ENCODE measurements at places on chromosomes 12 and 14.

GRCh38 chr14:71388862-71389261 lies 481.6 kb downstream of the PCNX1 start:
- DNase-seq: no peak

- peak; percentile 51 for DNase-seq
These were observed 1133.3 kb downstream of the BCL11B start for GRCh38 chr14:98138666-98139065.

DNA sequence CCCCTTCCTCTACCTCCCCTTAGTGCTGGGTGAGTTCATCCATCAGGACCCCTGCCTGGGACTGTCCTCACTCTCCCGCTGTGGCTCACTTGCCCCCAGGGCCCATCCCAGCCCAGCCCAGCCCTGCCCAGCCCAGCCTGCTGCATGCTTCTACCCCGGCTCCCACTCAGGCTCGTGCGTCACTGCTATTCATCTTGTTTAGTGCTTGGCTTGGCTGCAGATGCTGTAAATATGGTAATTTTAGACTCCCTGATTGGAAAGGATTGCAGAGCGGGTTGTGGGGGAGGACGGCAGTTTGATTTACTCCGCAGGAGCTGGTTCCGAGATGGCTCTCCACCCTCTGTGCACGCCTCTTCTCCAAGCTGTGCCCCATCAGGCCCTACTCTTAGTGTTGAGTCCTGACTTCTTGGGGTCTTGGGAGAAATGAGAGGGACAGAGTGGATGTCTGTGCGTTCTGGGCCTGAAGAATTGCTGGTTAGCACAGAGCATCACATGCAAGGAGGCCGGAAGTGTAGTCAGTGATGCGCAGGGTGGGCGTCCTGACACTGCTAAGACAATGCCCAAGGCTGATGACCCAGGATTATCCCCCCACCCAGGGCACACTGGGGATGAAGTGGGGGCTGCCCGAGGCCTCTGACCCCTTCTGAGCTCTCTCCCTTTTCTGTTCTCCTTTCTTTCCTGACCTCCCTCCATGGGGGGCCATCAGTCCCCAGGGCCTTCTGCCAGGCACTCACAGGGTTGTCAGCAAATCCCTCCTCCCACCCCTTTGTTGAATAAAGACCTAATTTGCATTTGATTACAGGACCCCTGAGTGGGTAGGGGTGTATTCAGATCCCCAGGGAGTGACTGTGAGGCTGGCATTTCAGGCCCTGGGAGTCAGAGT lies 244.4 kb downstream of the ZFP36L1 start:
- DNase-seq: no peak

DNA sequence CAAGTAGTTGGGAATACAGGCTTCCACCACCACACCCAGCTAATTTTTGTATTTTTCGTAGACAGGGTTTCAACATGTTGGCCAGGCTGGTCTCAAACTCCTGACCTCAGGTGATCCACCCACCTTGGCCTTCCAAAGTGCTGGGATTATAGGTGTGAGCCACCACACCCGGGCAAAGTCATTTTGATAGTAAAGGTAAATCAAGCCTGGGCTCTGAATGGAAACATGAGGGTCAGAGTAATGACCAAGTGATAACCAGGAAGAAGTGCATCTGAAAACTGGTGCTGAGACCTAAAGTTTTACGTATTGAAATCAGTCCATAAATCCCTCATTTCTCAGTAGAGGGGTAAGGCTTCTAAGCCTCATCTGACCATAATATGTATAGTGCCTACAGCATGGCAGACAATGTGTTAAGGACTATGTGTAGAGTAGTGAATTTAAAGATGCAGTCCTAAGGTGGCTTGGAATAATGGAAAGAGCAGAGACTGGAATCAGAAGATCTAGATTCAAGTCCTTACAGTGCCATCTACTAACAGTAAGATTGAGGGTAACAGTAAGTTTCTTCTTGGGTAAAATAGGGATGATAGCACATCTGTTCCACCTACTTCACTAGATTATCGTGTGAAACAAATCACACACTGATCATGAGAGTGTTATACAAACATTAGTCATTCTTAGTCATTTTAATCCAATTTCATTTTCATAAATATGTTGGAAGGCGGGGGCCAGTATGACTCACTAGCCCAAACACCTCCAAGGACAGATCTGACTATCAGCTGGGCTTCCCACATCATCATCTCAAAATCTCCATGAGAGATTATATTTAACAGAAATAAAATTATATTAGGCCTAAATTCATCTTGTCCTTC lies 11.2 kb downstream of the MAP4K5 start:
- no peak for DNase-seq

DNA sequence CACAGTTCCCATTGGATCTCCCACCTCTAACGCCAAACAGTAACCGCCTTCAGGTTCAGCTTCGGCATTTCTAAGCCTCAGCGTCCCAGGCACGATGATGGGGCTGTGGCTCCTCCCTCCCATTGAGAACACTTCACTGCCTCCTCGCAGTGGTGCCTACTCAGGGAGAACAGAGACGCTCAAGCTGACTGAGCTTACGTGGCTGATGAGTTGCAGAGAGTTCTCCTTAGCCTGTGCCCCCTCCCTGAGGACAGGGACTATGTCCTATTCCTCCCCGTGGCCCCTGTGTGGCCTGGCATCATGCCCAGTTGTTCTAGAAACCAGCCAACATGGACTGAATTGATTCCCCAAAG lies 87.0 kb downstream of the ITPK1 start:
- DNase-seq: no peak

GRCh38 chr12:87074781-87075180 lies 818.6 kb upstream of the MGAT4C start:
- no peak for DNase-seq

DNA sequence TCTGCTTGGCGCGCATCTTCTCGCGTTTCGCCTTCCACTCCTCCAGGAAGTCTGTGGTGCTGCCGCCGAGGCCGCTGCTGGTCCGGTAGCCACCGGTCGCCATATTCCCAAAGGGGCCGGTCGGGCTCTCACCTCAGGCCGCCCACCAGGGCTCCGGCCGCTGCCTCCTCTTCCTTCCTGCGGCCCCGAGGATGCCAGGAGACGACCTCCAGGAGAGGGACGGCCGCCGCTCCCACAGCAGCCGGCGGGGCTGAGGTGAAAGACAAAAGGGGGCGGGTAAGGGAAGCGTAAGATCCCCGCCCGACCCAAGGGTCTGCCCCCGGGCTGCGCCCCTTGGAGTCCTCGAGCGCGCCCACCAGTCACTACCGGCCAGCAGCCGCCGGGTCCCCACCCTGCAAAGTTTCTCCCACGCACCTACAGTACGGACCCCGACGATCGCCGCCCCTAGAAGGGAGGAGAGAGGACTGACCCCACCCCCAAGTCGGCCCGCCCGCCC lies 574 bp downstream of the PAWR start:
- DNase-seq: no peak

DNA sequence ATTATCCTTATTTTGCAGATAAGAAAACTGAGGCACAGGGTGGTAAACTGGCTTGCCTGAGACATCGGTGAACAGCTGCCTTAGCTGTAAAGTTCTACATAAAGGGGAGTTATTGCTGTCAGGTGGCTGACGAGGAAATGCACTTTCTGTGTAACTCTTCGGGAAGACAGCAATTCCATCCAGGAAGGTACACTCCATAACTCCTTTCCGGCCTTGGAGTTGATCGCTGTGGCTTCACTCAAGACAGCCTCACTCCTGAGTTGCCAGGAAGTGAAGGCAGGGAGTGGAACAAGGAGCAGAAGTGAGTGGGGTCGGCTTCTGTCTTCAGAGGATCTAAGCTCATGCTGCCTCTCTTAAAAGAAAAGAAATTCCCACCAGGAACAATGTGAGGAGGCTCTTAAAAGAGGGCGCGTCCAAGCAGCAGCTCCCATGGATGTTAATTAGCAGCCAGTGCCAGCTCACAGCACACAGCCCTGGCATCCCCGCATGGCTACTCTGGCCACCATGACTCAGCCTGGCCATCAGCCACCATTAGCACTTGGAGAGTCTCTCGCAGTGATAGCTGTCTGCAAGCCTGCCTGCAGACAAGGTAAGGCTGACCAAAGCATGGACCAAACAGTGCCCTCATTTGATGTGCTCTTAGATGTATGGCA lies 60.3 kb downstream of the NUAK1 start:
- DNase-seq: no peak

DNA sequence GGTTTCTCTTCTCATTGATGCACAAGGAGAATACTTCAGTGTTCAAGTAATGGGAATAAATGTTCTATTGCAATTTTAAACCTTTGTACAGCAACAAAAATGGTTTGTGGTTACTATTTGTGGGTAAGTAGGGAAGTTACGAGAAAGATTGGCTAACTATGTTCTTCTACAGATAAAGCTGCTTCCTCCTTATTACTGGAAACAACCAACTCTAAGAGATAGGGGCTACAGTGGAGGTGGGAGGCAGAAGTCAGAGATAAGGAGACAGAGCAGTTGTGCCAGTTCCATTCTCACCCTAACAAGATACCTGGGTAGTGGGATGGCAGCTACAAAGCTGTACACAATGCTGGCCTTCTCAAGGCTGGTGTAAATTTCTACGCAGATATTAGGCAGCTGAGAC lies 16.2 kb downstream of the NOXRED1 start:
- DNase-seq: no peak

- no peak for DNase-seq
These were observed 154.8 kb downstream of the TMX1 start for GRCh38 chr14:51394804-51395203.

GRCh38 chr12:80241576-80242273 lies 142.4 kb downstream of the OTOGL start:
- no peak for DNase-seq

DNA sequence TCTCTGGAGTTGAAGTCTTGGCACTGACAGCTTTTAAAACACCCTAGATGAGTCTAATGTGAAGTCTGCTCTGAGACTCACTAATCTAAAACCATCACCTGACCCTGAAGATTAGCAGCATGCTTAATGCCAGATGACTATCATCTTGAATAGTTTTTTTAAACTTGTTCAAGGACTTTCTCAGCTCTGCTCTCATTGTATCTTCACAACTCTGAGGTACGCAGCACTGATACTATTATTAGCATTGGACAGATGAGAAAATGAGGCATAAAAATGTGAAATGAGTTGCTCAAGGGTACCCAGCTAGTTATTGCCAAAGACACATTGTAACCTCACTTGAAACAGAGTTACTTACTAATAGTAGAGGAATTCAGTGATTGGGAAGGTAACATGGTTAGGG lies 4.8 kb downstream of the SLC38A1 start:
- no peak for DNase-seq

- DNase-seq: no peak
These were observed 2.4 kb upstream of the SNW1 start for GRCh38 chr14:77763316-77763715.

DNA sequence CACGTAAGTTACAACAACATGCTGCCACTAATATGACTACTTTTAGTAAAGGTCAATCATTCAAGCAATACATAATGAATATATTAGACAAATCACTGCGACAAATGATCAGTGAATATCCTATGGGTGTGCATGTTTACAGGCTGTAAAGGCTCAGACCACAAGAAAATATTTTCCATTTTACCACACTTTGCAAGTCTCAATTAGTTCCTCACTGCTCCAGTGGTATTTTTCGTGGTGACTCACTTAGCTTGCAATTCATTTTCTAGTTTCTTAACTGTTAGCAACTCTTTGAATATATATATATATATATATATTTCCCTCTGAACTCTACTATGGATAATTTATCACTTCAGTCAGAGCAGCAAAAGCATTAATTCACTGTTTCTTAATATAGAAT lies 96.9 kb downstream of the EML5 start:
- no peak for DNase-seq

- no peak for DNase-seq
These were observed 39.5 kb upstream of the NT5DC3 start for GRCh38 chr12:103880299-103881142.

DNA sequence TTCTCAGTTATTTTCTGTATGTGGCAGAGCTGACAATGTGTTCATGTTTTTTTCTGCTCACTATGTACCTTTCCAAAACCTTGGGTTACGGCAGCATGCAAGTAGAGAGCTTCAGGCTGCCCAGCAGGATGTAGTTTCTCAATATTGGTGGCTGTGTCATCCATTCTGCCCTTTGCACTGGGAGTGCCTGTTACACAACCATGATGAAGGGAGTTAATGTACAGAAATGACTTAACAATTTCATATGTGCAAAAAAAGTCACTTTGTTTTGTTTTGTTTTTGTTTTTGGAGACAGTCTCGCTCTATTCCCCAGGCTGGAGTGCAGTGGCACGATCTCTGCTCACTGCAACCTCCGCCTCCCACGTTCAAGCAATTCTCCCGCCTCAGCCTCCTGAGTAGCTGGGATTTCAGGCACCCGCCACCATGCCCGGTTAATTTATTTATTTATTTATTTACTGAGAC lies 6.1 kb upstream of the CNIH1 start:
- DNase-seq: no peak

DNA sequence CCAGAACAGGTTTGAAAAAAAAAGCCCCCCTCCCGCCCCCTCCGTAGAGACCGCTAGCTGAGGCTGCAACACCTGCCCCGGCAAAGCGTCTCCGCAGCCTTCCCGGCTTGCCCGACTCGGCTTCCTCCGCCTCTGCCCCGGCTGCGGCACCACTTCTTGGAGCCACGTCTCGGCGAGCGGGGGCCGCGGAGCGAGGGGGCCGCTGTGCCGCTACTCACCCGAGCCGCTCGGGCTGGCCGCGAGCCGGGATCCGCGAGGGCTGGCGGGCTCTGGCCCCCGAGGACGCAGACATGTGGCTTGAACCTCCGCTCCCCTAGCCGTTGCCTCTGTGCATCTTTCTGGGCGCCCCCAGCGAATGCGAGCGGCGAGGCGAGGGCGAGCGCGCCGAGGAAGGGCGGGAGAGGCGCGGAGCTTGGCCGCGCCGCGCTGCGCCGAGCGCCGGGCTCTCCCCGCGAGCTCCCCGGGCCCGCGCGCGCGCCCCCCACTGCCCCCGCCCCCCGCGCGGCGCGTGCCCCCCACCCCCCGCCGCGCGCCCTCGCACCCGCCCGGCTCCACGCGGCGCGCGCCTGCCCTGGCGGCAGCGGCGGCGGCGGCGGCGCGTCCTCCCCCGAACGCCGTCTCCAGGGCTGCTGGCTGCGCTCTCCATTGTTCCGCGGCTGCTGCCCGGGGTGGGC lies 249.5 kb downstream of the APAF1 start:
- DNase-seq: no peak

DNA sequence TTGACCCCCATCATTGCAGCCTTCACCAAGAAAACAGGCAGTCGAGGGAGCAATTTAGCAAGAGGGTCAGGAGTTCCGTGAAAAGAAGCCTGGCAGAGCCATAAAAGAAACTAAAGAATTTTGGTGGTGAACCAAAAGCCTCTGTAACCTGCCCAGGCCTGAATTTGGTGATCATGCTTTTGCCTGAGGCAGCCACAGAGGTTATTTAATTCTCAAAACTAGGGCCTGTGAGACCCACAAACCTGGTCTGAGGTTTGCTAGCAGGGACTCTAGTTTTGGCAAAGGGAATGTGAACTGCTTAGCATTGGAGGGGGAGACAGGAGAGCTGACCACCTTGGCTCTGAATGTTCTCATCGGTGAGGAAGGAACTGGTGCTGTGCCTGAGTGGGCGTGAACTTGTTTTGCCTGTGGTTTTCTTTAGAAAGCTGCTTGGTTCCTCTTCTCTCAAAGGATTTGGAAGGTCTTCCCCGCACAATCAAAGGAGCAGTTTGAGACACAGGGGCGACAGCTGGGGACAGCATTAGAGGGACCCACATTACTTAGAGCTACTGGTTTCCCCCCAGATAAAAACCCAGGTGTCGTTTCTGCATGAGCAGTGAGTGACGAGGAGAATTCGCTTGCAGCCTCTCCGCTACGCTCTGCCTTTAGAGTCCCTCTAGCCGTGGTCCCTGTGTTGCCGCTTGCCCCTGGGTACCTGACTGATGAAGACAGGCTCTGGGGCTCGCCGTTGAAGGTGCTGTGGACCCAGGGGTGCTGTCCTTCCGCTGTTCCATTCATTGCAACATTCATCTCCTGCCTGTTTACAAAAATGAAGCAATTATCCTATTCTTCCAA lies 12.6 kb upstream of the WNT5B start:
- DNase-seq: no peak

Measured in activated effector memory CD4-positive, alpha-beta T cell treated with Interleukin-2 at 50 U/mL for 16 hours (primary cell).